ENCODE measurements at places on chromosomes 13 and 19.

DNA sequence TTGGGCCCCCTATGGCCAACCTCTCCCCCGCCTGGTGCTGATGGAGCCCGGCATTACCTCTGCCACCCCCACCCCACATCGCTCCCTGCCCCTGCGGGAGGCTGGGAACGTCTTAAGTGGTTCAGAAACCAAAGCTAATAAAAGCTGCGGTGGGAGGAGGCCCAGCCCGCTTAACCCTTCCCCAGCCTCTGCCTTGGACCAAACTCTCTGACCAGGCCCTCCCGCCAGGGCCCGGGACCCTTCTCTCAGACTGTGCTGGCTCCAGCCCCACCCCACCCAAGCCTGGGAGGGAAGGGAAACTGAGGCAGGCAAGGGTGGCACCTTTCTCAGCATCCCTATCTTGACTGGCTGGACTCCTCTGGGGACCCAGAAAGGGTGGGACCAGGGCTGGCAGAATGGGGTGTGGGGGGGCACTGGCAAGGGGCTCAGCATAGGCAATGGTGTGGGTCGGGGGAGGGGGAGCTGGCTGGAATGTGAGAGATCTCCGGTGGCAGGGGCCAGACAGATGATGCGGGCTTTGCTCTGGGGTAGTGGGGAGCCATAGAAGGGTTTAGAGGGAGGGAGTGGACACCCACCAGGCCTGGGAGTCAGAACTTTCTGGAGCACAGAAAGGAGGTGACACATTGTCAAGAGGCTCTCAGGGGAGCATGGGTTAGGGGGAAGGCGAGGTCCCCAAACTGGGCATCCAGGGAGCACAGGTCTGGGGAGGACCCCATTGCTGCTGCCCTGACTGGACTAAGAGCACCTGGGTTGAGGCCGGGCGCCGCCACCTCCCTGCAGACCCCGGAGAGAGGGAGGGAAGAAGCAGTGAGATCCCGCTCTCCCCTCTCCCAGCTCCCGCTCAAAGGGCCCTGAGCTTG, 21.9 kb downstream of the SMIM24 start:
- no peak for DNase-seq

- no peak for DNase-seq
Observed at GRCh38 chr13:99214232-99214631, 13.6 kb downstream of the UBAC2 start.

- no peak for DNase-seq
Observed at GRCh38 chr19:54959840-54960239, 6.3 kb upstream of the NLRP2 start.

- DNase-seq, result no peak
Observed at GRCh38 chr13:100361504-100361903, 227.1 kb downstream of the GGACT start.

DNA sequence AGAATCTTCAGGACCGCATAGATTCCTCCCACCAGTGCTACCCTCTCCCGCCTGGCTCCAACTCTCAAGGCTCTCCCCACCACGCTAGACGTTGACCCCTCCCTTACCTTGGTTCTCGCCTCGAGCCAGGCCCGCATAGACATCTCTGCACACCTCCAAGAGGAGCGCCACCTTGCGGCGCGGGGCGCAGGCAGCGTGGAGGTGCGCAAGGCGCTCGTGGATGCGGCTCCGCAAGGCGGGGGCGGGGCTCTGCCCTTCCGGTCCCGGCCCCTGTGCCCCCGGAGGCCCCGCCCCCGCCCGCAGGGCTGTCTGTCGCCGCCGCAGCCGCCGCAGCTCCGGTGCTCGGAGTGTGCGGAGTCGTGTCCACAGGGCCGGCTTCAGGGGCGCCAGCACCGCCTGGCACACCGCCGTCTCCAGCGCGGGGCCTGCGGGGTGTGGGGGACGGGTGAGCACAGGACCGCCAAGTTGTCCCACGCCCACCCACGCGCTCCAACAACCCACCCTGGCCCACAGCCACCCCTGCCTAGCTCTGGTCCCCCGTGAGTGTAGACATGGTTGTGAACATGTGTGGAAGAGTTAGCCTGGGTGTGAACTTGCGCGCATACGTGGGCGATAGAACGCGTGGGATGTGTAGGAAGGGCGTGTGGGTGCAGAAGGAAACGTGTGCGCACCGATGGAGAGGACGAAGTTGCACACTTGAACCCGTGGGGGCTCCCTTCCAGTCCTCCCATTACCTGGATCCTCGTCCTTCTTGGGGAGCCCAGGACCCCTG, 8.1 kb downstream of the RINL start:
- peak; percentile 92 for DNase-seq

Measured in central memory CD4-positive, alpha-beta T cell (primary cell).